ENCODE measurements at places on chromosomes 1 and 21. TPM values are rescaled to one million over a fixed set of nuclear protein-coding genes. Genes with fewer than 3 reads are reported as not detected.
A peak's percentile ranks its signal among the peaks of the same experiment; 100 is the strongest.

The CA6 gene
- total RNA-seq, result not detected

The DDI2 gene
- 20.0 TPM for total RNA-seq

The NTNG1 gene
- total RNA-seq, result not detected

The OR2L8 gene
- total RNA-seq, result not detected

The ZSCAN20 gene
- total RNA-seq, result 5.2 TPM

The TNFSF18 gene
- total RNA-seq, result not detected

The FABP3 gene
- 27.1 TPM for total RNA-seq

The SORT1 gene
- 78.5 TPM for total RNA-seq

DNA sequence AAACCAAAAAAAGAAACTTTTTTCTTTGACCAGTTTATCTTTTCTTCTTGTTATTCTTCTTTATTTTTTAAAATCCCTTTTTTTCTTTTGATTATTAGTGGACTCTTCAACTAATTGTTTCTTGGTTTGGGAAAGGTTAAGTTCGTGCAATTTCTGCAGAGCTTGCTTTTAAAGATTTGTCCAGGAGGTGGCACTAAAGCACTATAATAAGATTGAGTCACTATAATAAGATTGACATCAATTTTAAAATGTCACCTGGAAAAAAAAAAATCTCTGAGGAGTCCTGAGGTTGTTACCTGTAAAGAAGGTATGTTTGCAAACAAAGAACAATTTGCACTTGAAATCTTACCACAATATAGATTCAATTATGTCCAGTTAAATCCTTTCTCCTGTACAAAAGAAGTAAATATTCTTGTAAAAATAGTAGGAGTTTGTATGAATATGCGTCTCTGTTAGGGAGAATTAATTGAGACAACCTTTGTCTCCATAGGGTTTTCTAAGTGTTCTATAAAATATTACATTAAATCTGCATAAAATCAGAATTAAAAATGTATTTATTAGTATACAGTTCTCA, 166.7 kb downstream of the ADGRL4 start:
- peak overlapping the region; percentile 48 for H3K27ac ChIP-seq
- H3K36me3 ChIP-seq, result no peaks in the 10 kb centered on the region
- DNase-seq, result no peak

DNA sequence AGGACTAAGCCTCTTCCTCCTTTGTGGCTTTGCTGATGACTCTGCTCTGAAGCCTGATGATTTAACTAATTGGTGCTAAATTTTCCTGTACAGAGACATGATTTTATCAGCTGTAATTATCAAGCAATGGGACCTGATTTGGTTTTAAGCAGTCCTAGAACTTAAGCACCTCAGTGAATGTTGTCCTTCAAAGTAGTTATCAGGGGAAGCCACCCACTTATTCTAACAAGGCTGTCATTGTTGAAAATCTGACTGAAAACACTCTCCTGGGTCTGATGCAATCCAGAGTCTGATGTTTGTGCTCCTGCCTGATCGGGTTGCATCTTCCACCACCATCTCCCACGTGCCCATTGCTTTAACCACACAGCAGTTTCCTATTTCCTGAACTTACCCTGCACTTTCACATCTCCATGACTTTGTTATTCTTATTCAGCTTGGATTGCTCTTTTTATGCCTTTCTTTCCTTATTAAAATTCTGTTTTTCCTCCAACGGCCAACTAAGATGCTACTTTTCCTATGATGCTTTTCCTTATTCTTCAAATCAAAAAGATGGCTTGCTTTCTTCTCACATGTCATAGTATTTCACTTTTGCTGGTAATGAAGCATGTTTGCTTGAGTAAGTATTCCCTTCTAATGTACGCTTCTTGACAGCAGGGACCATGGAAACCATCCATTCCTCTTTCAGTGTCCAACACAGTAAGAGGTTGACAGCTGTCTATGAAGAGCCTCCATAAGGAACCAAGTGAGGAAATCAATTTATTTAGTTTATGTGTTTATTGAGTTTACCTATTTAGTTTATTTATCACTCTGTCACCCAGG, 55.0 kb downstream of the S1PR1 start:
- no peak overlapping the region for H3K4me3 ChIP-seq
- no peak for DNase-seq
- peak overlapping the region; percentile 59 for H3K27ac ChIP-seq

DNA sequence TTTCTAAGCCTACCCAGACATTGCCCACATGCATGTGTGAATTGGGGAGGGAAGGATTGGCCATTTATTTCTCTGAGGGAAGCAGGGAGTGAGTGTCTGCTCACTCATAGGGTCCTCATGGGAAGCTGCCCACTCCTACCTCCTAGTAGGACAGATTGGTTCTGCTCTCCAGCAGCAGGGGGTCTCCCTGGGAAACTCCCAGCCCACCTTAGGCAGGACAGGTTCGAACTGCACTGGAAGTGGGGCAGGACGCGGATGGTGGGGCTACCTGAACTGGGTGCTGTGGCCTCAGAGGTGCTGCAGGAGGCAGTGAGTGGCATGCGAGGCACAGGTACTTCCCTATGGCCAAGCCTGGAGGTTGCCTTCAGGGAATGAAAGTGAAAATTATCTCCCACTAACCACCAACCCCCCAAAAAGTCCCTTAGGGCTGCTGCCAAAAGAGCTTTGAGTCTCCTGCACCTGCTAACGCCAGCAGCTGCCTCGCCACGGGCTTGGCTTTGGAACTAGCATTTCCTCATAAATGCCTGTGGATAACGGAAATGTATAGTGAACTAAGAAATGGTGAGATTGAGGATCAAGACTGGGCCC, 157.0 kb upstream of the COA6 start:
- no peak overlapping the region for H3K4me3 ChIP-seq
- no peak overlapping the region for H3K27ac ChIP-seq
- no peak for DNase-seq

GRCh38 chr21:29667651-29668050, 272.1 kb downstream of the GRIK1 start:
- no peak overlapping the region for H3K27ac ChIP-seq
- H3K36me3 ChIP-seq, result no peaks in the 10 kb centered on the region
- H3K4me1 ChIP-seq, result no peaks in the 10 kb centered on the region
- H3K27me3 ChIP-seq, result no peaks in the 10 kb centered on the region
- H3K4me3 ChIP-seq, result no peak overlapping the region

DNA sequence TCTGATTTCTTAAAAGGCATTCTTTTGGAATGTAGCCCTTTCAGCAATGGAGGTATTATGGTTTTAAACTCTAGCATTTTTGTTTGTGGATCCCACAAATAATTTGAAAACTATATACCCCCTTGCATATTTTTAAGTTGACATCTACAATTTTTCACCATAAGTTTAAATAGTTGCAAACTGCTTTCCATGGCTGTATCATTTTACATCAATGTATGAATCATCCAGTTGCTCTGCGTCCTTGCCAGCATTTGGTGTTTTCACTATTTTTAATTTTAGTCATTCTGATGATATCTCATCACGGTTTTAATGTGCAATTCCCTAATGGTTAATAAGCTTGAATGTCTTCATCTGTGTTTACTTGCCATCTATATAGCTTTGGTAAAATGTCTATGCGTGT, 20.7 kb downstream of the DIPK1A start:
- no peaks in the 10 kb centered on the region for H3K27me3 ChIP-seq
- no peaks in the 10 kb centered on the region for H3K36me3 ChIP-seq
- H3K4me1 ChIP-seq, result peaks cover 15% of the 10 kb centered on the region
- no peak overlapping the region for H3K4me3 ChIP-seq

GRCh38 chr1:45930258-45931150, 127.1 kb downstream of the MAST2 start:
- peaks cover 25% of the 10 kb centered on the region for H3K4me1 ChIP-seq
- no peaks in the 10 kb centered on the region for H3K27me3 ChIP-seq
- DNase-seq, result no peak
- no peak overlapping the region for H3K27ac ChIP-seq

- H3K4me1 ChIP-seq, result peaks cover 28% of the 10 kb centered on the region
- no peak for DNase-seq
- H3K36me3 ChIP-seq, result no peaks in the 10 kb centered on the region
- peak overlapping the region; percentile 26 for H3K4me3 ChIP-seq
- H3K27ac ChIP-seq, result no peak overlapping the region
- peaks cover 4% of the 10 kb centered on the region for H3K27me3 ChIP-seq
Observed at GRCh38 chr1:31765041-31765467, 914 bp upstream of the ADGRB2 start.

GRCh38 chr1:109204484-109204883, 9.2 kb upstream of the SARS1 start:
- H3K27me3 ChIP-seq, result no peaks in the 10 kb centered on the region
- no peaks in the 10 kb centered on the region for H3K36me3 ChIP-seq
- H3K27ac ChIP-seq, result no peak overlapping the region
- DNase-seq, result no peak
- peaks cover 22% of the 10 kb centered on the region for H3K4me1 ChIP-seq

DNA sequence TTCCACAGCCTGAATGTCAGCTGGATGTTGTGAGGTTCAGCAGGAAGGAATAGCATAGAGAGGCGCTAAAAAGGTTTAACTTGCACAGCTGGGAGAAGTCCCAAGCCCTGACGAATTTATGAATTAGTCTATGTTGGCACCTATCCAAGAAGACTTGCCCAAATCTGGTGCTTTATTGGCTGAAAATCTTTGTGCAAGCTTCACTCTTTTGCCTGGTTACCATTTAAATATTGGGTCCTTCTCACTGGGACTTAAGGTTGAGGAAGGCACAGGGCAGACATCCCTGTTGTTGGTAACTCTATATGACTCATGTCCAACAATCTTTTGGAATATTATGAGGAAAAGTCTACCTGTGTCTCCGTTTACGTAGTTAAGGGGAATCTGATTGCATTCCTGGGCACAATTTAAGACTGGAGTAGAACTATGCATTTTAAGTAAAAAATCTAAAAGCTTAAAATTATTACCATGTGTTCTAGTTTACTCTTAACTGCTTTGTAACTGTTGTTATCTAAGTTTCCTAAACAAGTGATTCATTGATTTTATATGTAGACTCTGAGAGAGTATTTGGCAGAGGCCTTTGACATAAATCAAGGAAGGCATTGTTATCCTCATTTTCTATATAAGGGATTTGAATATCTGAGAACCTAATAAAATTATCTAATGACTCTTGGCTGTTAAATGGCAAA, 181.7 kb upstream of the DPYD start:
- peaks cover 35% of the 10 kb centered on the region for H3K4me1 ChIP-seq
- H3K36me3 ChIP-seq, result peaks cover 3% of the 10 kb centered on the region
- no peaks in the 10 kb centered on the region for H3K27me3 ChIP-seq
- H3K27ac ChIP-seq, result no peak overlapping the region
- no peak overlapping the region for H3K4me3 ChIP-seq
- DNase-seq, result no peak

DNA sequence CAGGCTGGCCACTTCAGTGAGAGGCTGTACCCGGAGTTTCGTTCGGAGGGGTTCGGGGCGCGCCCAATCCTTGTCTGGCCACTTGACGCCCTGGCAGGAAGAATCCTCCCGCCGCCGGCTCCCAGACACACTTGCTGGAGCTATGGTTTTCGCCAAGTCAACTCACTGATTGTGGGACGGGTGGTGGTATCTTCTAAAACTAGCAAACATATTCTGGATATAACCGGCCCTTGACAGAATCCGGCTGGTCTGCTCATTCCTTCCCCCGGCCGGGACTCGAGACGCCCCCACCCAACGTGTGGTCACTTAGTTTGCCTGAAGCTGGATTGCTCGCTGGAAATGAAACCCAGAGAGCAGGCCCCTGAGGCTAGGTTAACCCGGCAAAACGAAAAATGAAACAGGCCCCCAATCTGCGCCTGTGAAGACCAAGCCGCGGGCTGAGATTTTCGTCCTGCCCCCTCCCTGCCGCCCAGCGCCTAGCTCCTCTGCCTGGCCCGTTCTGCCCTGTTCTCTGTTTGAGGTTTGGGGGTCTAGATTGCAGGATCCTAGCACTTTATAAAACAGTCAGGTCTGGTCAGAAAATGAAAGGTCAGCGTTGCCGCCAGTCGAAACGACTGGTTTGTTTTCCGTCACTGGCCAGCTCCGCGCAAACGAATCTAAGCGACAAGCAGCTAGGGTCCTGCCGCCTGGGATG, 4.6 kb downstream of the GFI1 start:
- DNase-seq, result no peak
- H3K36me3 ChIP-seq, result no peaks in the 10 kb centered on the region
- peaks cover 84% of the 10 kb centered on the region for H3K27me3 ChIP-seq
- peak overlapping the region; percentile 68 for H3K4me3 ChIP-seq
- no peak overlapping the region for H3K27ac ChIP-seq
- peaks cover 55% of the 10 kb centered on the region for H3K4me1 ChIP-seq

- H3K4me1 ChIP-seq, result no peaks in the 10 kb centered on the region
- no peak overlapping the region for H3K27ac ChIP-seq
- H3K4me3 ChIP-seq, result no peak overlapping the region
- no peaks in the 10 kb centered on the region for H3K27me3 ChIP-seq
Observed at GRCh38 chr1:79551321-79551720, 544.8 kb upstream of the ADGRL4 start.
